Caco-2 (cell line): ENCODE measurements at places on chromosomes 16 and 17. TPM values are rescaled to one million over a fixed set of nuclear protein-coding genes. Genes with fewer than 3 reads are reported as not detected.

- no peak overlapping the region for H3K27ac ChIP-seq
- H3K27me3 ChIP-seq, result no peaks in the 10 kb centered on the region
- no peak overlapping the region for H3K4me3 ChIP-seq
- DNase-seq, result no peak
- no peaks in the 10 kb centered on the region for H3K36me3 ChIP-seq
Observed at GRCh38 chr16:85605912-85606841, 6.9 kb upstream of the GSE1 start.

GRCh38 chr17:45834471-45835396, 9.9 kb upstream of the SPPL2C start:
- DNase-seq, result no peak
- H3K4me1 ChIP-seq, result no peaks in the 10 kb centered on the region
- H3K27me3 ChIP-seq, result no peaks in the 10 kb centered on the region
- H3K27ac ChIP-seq, result no peak overlapping the region
- no peak overlapping the region for H3K4me3 ChIP-seq

- H3K4me1 ChIP-seq, result no peaks in the 10 kb centered on the region
- no peaks in the 10 kb centered on the region for H3K36me3 ChIP-seq
- H3K27me3 ChIP-seq, result no peaks in the 10 kb centered on the region
- peak; percentile 12 for DNase-seq
- no peak overlapping the region for H3K4me3 ChIP-seq
Observed at GRCh38 chr17:9050801-9051401, 29.6 kb downstream of the NTN1 start.

GRCh38 chr16:81797443-81797842, 18.4 kb downstream of the PLCG2 start:
- H3K27me3 ChIP-seq, result no peaks in the 10 kb centered on the region
- no peaks in the 10 kb centered on the region for H3K36me3 ChIP-seq
- H3K4me1 ChIP-seq, result no peaks in the 10 kb centered on the region
- DNase-seq, result no peak

The MARVELD3 gene
- 50.6 and 51.7 TPM in 2 replicates for total RNA-seq

GRCh38 chr17:14331225-14331981, 30.5 kb downstream of the HS3ST3B1 start:
- no peaks in the 10 kb centered on the region for H3K27me3 ChIP-seq
- no peak overlapping the region for H3K4me3 ChIP-seq
- H3K4me1 ChIP-seq, result no peaks in the 10 kb centered on the region
- no peak for DNase-seq
- H3K27ac ChIP-seq, result no peak overlapping the region

The PLCG2 gene
- total RNA-seq, result 10.3 and 14.4 TPM in 2 replicates

- no peaks in the 10 kb centered on the region for H3K36me3 ChIP-seq
- peaks cover 15% of the 10 kb centered on the region for H3K4me1 ChIP-seq
- no peak overlapping the region for H3K4me3 ChIP-seq
Observed at GRCh38 chr16:74745109-74745615, 29.5 kb downstream of the FA2H start.

The MED9 gene
- total RNA-seq, result 24.9 and 26.6 TPM in 2 replicates

The CBX1 gene
- 213 and 214 TPM in 2 replicates for total RNA-seq

The EIF4A3 gene
- total RNA-seq, result 190 and 192 TPM in 2 replicates

DNA sequence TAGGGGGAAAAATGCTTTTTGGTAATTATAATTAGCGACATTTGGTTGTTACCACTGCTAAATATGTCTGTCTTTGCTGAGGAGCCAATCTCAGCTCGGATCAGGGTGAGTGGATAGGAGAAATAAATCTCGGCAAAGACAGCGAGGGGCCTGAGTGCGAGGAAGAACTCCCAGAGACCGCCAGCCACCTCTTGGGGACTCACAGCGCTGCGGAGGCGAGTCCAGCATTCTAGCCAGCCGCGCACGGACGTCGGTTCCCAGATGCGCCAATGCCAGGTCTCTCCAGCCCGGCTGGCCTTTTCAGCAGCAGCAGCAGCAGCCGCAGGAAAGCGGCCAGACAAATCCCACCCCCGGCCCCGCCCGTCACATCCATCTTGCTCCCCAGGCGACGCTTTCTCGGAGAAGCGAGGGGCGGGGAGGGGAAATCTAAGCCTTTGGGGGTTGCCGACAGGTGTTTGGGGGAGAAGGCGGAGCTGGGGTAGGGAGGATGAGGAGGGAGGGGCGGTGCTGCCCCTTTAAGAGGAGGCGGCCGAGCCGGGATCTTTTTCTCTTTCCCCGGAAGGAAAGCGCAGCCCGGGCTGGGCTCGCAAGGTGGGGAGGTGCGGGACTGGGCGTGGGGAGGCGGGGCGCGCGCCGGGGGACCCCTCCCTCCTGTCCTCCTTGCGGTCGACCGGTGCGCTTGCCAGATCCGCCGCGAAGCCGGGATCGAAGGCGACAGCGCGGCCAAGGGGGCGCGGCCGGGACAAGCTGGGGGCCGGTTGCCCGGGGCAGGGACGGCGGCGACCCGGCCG, at the start of gene ITGA3:
Gene ITGA3 (plus strand): TSS at position 685 of the 791 bp plus-strand sequence. CDS start 330 bp downstream, outside the sequence.
- H3K27ac ChIP-seq, result peak within 1 kb of the TSS; percentile 71
- H3K36me3 ChIP-seq, result no peaks in the 10 kb centered on the region
- DNase-seq, result peak; percentile 80
- no peaks in the 10 kb centered on the region for H3K27me3 ChIP-seq

DNA sequence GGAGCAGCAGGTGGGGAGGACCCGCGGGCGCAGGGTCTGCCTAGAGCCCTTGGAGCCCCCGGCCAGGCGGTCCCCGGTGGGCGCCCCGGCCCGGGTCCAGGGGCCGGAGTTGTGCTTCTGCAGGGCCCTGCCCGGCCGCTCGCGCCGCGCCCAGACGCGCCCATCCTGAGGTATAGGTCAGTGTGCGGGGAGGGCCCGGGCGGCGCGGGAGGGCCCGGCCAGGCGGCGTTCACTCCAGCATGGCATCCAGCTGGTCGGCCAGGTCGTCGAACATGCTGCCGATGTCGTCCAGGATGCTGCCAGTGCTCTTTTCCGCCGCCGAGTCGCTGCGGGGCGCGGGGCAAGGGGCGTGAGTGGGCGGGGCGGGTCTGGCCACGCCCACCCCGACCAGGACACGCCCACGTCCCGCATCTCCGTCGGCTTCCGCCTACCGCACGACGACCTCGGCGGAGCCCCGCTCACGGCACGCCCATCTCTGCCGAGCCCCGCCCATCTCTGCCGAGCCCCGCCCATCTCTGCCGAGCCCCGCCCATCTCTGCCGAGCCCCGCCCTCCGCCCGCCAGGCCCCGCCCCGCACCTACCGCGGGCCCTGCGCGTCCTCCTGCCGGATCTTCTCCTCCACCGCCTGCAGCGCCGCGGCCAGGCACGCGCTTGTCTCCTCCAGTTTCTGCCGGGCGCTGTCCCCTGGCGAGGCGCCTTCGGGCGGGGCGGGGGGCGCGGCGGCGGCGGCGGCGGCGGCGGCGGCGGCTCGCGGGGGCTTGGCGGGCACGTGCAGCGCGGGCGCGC, 17.9 kb downstream of the CASKIN1 start:
- H3K4me3 ChIP-seq, result no peak overlapping the region
- H3K27ac ChIP-seq, result no peak overlapping the region
- H3K27me3 ChIP-seq, result no peaks in the 10 kb centered on the region
- H3K4me1 ChIP-seq, result no peaks in the 10 kb centered on the region

The KRTAP1-1 gene
- not detected in 2 replicates for total RNA-seq

- H3K27ac ChIP-seq, result no peak overlapping the region
- no peaks in the 10 kb centered on the region for H3K27me3 ChIP-seq
- no peak for DNase-seq
- no peak overlapping the region for H3K4me3 ChIP-seq
- no peaks in the 10 kb centered on the region for H3K36me3 ChIP-seq
Observed at GRCh38 chr16:10871157-10871991, 5.6 kb upstream of the CIITA start.

DNA sequence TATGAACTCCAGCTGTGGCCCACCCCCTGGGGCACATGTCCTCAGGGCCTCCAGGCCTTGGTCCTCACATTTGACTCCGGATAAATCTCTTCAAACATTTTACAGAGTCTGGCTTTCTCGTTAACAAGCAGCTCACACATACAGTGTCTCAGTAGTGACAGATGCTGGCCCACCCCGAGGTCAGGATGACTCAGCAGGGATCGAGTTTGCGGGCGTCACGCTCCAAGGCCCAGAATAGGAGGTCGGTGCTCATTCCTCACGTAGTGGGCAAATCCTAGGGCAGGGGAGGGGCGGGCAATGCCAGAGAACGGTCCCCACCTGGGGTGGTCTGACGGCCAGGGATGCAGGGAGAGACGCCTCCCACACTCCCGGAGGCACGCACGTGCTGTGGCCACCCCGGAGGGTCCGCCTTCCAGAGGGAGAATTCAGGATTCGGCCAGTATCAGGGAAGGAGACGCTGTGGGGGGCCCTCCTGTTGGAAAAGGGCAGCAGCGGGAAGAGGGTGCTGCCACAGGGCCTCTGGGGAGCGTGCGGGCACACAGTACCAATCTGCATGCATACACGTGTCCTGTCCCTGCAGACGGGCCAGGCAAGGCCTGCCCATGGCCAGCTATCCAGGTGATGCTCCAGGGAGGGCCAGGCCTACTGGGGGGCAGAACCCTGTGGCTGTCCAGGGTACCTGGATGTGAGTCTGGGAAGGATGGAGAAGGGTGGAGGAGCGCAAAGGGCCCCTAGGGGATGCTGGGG, 8.6 kb downstream of the SLC7A5 start:
- no peaks in the 10 kb centered on the region for H3K27me3 ChIP-seq
- peaks cover 45% of the 10 kb centered on the region for H3K4me1 ChIP-seq
- H3K4me3 ChIP-seq, result no peak overlapping the region
- DNase-seq, result no peak

GRCh38 chr17:47225436-47225858, 16.3 kb downstream of the MYL4 start:
- H3K27ac ChIP-seq, result no peak overlapping the region
- H3K36me3 ChIP-seq, result no peaks in the 10 kb centered on the region
- peaks cover 4% of the 10 kb centered on the region; the same call in 1 of the 2 replicates for H3K4me1 ChIP-seq
- no peak for DNase-seq
- no peaks in the 10 kb centered on the region for H3K27me3 ChIP-seq

The KRTAP1-5 gene
- total RNA-seq, result not detected in 2 replicates

GRCh38 chr16:9008601-9009260, 45.0 kb upstream of the USP7 start:
- H3K27ac ChIP-seq, result no peak overlapping the region
- no peaks in the 10 kb centered on the region for H3K27me3 ChIP-seq
- H3K4me3 ChIP-seq, result no peak overlapping the region

The KRTAP9-7 gene
- total RNA-seq, result not detected in 2 replicates

The ZPBP2 gene
- not detected in 2 replicates for total RNA-seq

- no peak overlapping the region for H3K4me3 ChIP-seq
- H3K27ac ChIP-seq, result no peak overlapping the region
- no peak for DNase-seq
- H3K36me3 ChIP-seq, result no peaks in the 10 kb centered on the region
Observed at GRCh38 chr17:18116078-18116477, 7.5 kb downstream of the MYO15A start.

The CRHR1 gene
- total RNA-seq, result not detected in 2 replicates

DNA sequence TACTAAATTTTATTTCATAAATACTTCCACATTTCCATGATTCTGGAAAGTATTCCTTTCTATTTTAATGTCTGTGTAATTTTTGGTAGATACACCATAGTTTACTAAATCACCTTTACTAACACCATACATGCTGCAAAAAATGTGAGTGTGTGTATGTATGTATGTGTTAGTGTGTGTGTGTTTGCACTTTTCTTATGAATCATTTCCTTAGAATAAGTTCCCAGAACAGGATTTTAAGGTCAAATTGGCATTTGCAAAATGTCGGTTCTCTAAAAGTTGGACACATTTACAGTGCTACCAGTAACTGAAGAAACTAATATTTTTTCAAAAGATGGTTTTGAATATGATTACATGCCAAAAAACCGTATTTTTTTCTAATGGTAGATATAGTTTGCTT, 137.1 kb downstream of the CYB561 start:
- DNase-seq, result no peak
- H3K27me3 ChIP-seq, result no peaks in the 10 kb centered on the region
- H3K27ac ChIP-seq, result no peak overlapping the region
- H3K4me3 ChIP-seq, result no peak overlapping the region

The ZNF48 gene
- 12.8 and 13.4 TPM in 2 replicates for total RNA-seq

DNA sequence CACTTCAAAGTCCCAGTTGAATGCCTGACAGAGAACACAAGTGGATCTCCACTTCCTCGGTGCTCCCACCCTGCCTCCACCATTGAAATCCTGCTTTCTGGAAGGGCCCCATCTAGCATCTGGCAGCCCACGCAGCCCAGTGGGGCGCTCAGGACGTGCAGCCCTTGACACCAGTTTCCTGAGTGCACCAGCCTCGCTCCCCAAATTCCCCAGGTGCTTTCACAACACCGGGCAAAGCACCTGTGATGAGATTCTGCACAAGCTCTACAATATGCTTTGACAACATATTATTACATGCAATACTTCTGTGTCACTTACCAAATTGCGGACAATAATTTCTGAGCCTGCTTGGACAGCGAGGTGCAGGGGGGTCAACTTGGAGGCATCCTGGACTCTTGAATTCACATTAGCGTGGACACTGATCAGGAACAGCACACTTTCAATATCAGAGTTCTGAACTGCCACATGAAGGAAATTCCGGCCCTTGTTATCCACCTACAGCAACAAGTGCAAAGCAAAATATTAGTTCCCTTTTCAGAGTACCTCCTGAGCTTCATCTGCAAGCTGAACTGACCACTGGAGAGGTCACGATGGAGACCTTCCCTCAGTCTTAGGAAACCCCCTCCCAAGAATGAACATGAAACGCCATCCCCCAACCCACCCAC, 33.9 kb downstream of the CYB5D2 start:
- no peaks in the 10 kb centered on the region for H3K27me3 ChIP-seq
- no peaks in the 10 kb centered on the region for H3K4me1 ChIP-seq
- H3K36me3 ChIP-seq, result no peaks in the 10 kb centered on the region; the same call in 1 of the 2 replicates
- H3K4me3 ChIP-seq, result no peak overlapping the region

GRCh38 chr16:8641671-8642070, 20.2 kb downstream of the METTL22 start:
- DNase-seq, result no peak
- H3K27me3 ChIP-seq, result no peaks in the 10 kb centered on the region
- H3K36me3 ChIP-seq, result peaks cover 6% of the 10 kb centered on the region
- no peak overlapping the region for H3K4me3 ChIP-seq

The LHX1 gene
- total RNA-seq, result 0.37 TPM in 1 of 2 replicates, not detected in the other

DNA sequence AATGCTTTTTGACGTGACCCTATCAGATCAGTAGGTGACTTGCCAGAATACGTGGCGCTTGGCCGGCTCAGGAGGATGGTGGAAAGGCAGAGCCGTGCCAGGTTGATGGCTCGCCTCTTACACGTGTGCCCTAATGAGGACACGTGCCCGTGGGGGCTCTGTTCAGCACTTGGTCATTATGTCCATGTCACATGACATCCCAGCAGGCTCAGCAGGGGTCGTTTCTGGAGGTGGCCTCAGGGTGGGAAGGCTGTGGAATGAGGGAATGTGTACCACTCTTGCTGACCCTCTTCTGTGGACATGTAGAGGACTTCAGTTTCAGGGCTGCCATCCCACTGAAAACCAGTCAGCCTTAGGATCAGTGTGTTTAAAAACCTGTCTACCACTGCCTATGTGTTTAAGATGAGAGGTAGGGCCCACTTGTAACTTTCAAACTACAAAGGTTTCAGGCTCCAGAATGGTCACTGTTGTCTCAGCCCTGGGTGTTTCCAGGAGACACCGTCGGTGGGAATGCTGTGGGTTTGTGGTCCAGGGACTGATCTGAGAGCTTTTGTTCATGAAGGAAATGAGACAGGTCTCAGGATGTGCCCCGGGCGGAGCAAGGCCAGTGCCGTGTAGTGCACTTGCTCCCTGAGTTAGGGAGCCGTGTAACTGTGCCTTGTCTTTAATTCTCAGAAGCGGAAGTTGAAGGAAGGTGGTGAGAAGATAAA, 12.1 kb downstream of the UBN1 start:
- no peak overlapping the region for H3K4me3 ChIP-seq
- H3K27ac ChIP-seq, result no peak overlapping the region
- peaks cover 1% of the 10 kb centered on the region; the same call in 1 of the 2 replicates for H3K36me3 ChIP-seq
- no peaks in the 10 kb centered on the region for H3K4me1 ChIP-seq
- H3K27me3 ChIP-seq, result no peaks in the 10 kb centered on the region
